Effector memory CD8-positive, alpha-beta T cell (primary cell): ENCODE measurements at places on chromosomes 2 and 18.

DNA sequence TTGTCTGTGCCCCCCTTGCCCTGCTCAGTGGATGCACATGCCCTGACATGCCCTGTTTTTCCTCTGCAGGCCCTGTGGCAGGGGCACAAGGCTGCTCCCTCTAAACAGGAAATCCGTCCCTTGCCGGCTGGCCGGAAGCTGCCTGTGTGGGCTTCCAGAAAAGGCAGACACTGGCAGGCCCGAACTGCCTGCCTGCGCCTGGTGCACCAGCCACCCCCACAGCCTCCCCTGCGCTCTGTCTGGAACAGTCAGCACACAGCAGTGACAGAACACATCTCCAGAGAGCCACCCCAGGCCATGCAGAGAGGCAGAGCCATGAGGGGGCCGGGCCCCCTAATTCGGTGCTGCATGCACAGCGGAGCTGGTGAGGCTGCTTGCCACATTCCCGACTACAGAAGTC is 33.5 kb downstream of the LOXHD1 start:
- no peak for DNase-seq

- no peak for DNase-seq
Measured at GRCh38 chr2:88831071-88831791, 139.8 kb downstream of the RPIA start.

GRCh38 chr2:163774862-163775261 is 39.1 kb upstream of the FIGN start:
- DNase-seq: no peak

GRCh38 chr2:105309147-105309545 is 20.4 kb downstream of the TGFBRAP1 start:
- DNase-seq: no peak

DNA sequence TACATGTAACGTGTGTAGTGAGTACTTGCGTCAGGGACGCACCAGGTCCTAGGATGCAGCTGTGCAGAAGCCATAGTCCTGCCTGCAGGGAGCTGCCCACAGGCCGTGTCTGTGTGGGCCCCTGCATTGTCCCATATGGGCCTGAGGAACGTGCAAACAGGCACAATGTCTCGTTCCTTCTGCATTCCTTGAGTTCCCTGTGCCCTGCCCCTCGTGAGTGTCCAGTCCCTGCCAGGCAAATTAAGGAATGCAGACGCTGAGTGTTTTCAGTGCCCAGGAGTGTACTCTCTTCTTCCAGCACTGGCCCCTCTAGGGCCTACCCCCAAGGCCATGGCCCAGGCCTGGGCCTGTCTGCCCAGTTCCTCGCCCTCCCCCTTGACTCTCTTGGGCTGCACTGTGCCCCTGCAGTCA is 61.8 kb downstream of the FAM168B start:
- DNase-seq: no peak

DNA sequence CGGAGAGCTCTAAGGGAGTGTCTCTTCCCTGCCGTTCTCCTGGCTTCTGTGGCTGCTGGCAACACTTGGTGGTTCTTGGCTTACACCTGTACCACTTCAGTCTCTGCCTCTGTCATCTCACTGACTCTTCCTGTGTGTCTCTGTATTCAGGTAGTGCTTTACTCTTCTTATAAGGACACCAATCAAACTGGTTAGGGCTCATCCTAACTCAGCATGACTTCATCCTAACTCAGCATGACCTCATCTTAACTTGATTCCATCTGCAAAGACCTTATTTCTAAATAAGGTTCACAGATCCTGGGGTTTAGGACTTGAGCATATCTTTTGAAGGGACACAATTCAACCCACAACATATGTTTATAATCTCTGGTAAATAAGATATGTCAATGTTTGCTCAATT is 51.6 kb upstream of the DSEL start:
- DNase-seq: no peak

GRCh38 chr2:228649876-228650275 is 468.4 kb upstream of the SPHKAP start:
- DNase-seq: no peak

- no peak for DNase-seq
Measured at GRCh38 chr2:115194623-115195022, 752.2 kb downstream of the DPP10 start.

GRCh38 chr2:173054466-173054865 is 21.2 kb upstream of the MAP3K20 start:
- no peak for DNase-seq

DNA sequence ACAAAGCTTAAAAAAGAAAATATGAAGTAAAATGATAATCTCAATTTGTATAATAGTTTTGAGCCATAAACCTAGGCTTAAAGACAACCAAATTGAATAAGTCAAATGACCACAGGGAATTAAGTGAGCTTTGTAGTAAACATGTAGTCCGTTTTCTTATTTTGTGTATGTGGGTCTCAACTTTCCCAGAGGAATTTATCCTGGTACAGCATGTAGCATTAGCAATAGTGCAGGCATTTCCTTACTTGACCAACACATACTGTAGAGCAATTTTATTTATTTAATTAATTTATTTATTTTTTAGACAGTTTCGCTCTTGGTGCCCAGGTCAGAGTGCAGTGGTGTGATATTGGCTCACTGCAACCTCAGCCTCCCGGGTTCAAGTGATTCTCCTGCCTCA is 37.5 kb upstream of the MTCL1 start:
- DNase-seq: no peak

GRCh38 chr2:43508209-43508608 is 87.6 kb downstream of the THADA start:
- no peak for DNase-seq

DNA sequence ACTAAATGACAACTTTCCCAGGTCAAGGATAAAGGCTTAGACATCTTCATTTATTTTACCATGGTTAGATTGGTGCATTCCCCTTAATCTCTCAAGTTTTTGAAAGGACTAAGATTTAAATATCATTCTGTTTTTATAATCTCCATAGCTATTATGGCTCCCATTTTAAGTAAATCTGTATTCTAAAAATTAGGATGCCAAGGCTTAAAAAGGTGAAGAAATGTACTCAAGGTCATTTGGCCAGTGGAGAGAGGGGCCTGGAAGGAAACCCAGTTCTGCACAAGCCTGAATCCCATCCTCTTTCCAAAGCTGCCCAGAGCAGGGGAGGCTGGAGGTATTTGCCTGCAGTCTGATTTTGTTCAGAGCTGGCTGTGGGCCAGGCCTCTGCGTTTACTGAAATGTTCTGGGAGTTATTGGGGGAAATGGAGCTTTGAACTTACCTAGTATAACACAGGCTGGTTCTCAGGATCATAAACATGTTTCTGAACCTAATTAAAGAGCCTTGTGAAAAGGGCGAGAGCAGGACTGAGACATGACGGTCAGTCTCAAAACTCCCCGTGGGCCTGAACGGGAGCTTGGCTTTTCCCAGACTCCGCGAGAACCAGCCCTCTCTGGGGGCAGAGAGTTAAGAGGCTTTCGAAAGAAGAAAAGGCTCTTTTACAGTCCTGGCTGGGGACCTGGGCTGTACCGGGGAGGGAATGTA is 85.6 kb downstream of the DDX1 start:
- DNase-seq: no peak
